ENCODE measurements at places on chromosomes 7 and 10. TPM values are rescaled to one million over a fixed set of nuclear protein-coding genes. Genes with fewer than 3 reads are reported as not detected.

DNA sequence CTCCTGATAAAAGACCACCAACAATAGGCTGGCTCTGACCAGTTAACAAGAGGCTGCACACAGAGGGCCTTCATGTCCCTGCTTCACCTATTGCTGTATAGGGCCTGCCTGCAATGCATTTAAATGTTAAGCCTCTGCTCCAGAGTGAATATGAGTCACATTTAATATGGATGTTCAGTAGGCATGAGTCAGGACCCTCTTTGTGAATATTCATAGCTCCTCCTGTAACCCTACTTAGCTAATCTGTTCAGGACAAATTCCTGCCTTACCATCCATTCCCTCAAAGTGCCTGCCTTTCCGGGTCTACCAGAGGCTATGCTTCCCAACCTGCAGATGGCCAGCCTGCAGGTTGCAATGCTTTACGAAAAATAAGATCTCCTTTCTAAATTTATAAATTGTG, 32.5 kb downstream of the ARHGAP22 start:
- no peak for DNase-seq
- no peaks in the 10 kb centered on the region for H3K36me3 ChIP-seq
- H3K4me1 ChIP-seq = no peaks in the 10 kb centered on the region
- no peak overlapping the region for H3K4me3 ChIP-seq
- no peak overlapping the region for H3K27ac ChIP-seq

- H3K36me3 ChIP-seq = peaks cover 8% of the 10 kb centered on the region
- H3K27me3 ChIP-seq = no peaks in the 10 kb centered on the region
- H3K4me3 ChIP-seq = no peak overlapping the region
- H3K27ac ChIP-seq = no peak overlapping the region
- no peak for DNase-seq
Measured at GRCh38 chr7:2603044-2603965, 28.5 kb upstream of the TTYH3 start.

GRCh38 chr10:97684866-97685394, 2.1 kb downstream of the AVPI1 start:
- peaks cover 18% of the 10 kb centered on the region for H3K4me1 ChIP-seq
- no peaks in the 10 kb centered on the region for H3K36me3 ChIP-seq
- H3K27me3 ChIP-seq = no peaks in the 10 kb centered on the region

DNA sequence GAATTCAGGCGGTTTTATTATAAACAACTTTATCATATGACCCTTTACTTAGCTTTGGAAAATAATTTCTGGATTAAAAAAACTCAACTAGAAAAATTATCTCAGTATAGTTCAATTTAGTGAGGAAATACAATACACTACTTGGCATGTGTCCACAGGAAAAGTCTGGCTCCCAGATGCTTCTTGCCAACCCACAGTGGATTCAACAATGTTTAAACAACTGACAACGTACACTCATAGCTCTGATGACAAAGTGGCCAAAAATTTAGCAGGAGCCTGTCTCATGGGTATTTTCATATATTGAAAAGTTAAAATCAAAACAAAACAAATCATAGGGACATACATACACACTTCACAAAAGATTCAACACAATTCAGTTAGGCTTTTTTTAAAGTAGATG, 158.8 kb downstream of the SKAP2 start:
- no peak overlapping the region for H3K4me3 ChIP-seq
- H3K27ac ChIP-seq = no peak overlapping the region
- no peaks in the 10 kb centered on the region for H3K4me1 ChIP-seq
- DNase-seq = peak; percentile 43
- no peaks in the 10 kb centered on the region for H3K27me3 ChIP-seq

GRCh38 chr7:114021135-114021534, 102.3 kb upstream of the PPP1R3A start:
- no peaks in the 10 kb centered on the region for H3K27me3 ChIP-seq
- no peak overlapping the region for H3K27ac ChIP-seq
- H3K4me3 ChIP-seq = no peak overlapping the region
- no peak for DNase-seq

- no peaks in the 10 kb centered on the region for H3K36me3 ChIP-seq
- H3K4me1 ChIP-seq = no peaks in the 10 kb centered on the region
- H3K4me3 ChIP-seq = no peak overlapping the region
- H3K27ac ChIP-seq = no peak overlapping the region
- no peaks in the 10 kb centered on the region for H3K27me3 ChIP-seq
Measured at GRCh38 chr7:35035511-35035961, 1.7 kb downstream of the DPY19L1 start.

GRCh38 chr7:98755138-98755898, 114.5 kb downstream of the TMEM130 start:
- H3K4me3 ChIP-seq = no peak overlapping the region
- no peaks in the 10 kb centered on the region for H3K36me3 ChIP-seq
- no peaks in the 10 kb centered on the region for H3K4me1 ChIP-seq
- no peak overlapping the region for H3K27ac ChIP-seq
- H3K27me3 ChIP-seq = no peaks in the 10 kb centered on the region

DNA sequence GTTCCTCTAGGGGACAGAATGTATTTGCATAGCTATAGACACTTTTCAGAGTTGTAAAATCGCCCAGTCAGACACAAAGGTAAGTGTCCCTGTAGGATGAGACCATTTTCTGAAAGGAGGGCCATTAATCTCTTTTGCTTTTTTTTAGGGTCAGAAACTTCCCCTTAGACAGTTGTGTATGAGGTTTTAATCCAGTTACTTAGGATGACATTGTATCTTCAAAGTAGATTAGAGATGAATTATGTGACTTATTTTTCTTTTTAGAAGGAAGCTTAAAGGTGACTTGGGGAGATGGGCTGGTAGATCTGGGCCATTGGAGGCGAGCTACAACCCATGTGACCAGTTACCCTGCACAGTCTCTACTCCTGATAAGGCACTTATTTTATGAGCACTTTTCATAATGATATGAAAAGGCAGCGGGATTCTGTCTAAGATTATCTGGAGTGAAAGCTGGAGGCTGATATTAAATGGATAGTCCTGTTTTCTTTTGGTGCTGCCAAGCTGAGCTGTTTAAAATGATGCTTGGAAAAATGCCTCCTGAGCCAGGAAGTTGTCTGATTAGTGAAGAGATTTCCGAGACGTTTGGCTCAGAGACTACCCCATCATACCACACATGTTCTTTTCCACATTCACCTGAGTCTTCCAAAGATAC, 264.3 kb downstream of the AUTS2 start:
- no peaks in the 10 kb centered on the region for H3K4me1 ChIP-seq
- no peaks in the 10 kb centered on the region for H3K27me3 ChIP-seq
- DNase-seq = no peak
- H3K36me3 ChIP-seq = no peaks in the 10 kb centered on the region

DNA sequence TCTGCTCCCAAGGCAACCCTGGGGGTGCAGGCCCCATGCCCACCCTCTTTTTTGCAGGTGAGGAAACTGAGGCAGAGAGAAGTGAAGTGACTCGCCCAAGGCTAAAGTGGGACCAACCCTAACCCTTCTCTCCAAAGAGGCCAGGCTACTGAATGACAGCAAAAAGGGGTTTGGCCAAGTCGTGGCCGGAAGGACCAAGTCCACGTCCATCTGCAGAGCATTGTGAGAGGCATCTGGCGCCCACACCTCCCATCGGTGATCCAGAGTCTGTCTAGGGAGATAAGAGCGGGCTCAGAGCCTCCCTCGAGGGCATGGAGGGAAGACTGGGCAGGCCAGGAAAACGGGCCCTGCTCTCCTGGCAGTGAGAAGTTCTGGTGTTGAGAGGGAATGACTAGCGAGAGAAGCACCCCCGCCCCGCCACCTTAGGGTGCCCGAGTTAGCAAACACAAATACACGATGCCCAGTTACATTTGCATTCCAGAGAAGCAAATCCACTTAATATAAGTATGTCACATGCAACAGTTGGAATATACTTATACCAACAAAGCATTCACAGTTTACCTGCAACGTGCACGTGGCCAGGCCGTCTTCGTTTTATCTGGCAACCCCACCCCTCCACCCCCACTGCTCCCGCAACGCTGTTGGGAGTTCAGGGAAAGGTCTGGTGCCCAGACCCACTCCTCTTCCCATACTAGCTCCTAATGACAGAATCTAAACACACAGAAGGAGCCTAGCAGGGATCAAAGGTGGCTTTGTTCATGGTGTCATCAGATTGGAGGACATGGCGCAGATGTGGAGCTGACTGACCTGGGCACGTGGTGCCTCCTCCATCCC, 124.9 kb downstream of the OAT start:
- no peak overlapping the region for H3K4me3 ChIP-seq
- H3K36me3 ChIP-seq = no peaks in the 10 kb centered on the region
- no peak for DNase-seq
- H3K27ac ChIP-seq = no peak overlapping the region
- H3K4me1 ChIP-seq = no peaks in the 10 kb centered on the region

GRCh38 chr10:91410638-91411371, 661 bp downstream of the HECTD2 start:
- no peaks in the 10 kb centered on the region for H3K4me1 ChIP-seq
- no peaks in the 10 kb centered on the region for H3K36me3 ChIP-seq
- peak overlapping the region; percentile 100 for H3K27ac ChIP-seq
- H3K4me3 ChIP-seq = peak overlapping the region; percentile 88

DNA sequence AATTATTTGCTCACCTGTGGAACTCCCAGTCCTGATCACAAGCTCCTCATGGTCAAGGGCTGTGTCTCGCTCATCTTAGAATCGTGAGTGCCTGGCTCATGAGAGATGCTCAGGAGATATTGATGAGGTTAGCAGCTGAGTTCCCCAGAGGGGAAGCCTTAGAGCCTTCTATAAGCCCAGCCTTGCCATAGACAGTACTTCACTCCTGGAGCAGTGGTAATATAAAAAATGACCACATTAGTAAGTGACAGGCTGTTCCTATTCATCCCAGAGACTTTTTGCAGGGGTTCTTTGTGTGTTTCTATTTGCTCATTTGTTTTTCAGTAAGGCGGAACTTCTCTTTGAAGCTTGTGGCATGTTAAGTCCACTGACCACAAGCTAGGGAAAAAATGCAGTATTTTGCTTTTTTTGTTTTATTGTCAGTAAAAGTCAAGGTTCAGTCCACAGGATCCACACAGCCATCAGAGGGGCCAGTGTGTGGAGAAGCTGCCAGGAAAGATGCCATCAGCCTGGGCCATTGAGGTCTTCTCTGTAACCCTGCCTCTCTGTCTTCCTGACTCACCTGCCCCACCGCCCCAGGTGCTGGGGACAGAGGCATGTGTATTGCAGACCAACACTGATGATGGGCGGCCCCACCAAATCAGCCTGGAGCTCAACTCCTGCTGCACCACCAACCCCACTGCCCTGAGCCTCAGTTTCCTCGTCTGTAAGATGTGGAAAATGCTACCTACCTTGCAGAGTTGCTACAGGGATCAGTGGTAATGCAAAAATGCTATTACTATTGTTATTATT, 36.4 kb upstream of the JCAD start:
- no peak for DNase-seq
- no peak overlapping the region for H3K27ac ChIP-seq
- H3K4me3 ChIP-seq = no peak overlapping the region
- H3K27me3 ChIP-seq = no peaks in the 10 kb centered on the region

GRCh38 chr10:84176836-84177474, 3.4 kb downstream of the GPR15LG start:
- H3K27me3 ChIP-seq = no peaks in the 10 kb centered on the region
- no peak overlapping the region for H3K27ac ChIP-seq
- DNase-seq = no peak
- H3K4me1 ChIP-seq = no peaks in the 10 kb centered on the region

DNA sequence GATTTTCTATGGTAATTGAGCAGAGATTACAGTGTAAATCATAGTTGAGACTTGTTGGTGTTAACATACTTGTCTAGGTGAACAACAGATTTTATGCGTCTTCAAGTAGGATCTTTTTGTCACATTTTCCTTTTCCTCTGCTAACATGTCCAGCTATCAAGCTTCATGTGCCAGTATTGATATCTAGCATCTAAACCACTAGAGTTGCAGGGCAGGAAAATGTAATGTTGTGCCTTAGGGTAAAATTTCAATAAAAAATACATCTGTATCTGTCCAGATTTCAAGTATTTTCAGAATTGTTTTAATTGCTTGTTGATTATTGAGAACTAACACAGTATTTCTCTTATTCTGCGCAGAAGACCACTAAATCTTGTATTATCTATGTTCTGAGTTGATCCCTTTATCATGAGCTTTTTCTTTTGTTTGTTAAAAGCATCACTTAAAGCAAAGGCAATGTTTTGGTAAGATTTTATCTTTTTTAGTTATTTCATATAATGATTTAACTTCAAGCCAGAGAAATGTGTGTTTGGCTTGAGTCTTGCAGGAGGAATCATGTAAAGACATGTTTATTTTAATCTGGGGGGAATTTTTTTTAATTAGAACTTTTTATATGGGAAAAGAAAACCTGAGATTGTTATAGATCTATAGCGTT, 16.5 kb downstream of the BICC1 start:
- no peaks in the 10 kb centered on the region for H3K36me3 ChIP-seq
- H3K4me1 ChIP-seq = no peaks in the 10 kb centered on the region
- H3K27ac ChIP-seq = no peak overlapping the region
- no peak for DNase-seq

DNA sequence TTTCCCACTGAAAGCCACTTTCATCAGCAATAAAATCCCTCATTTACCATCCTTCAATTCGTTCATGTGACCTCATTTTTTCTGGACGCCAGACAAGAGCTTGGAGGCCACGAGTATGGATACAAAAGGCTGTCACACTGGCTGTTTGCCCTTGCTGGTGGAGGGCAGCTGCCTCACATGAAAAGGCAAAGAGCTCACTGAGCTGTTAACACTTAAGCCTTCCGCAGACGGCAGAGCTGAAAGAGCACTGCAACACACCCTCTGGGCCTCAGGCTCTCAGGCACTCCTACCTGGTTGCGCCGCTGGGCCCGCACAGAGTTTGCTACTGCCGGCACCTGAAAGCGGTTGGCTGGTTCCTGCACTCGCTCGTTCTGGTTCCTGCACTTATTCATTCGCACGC, 193.5 kb downstream of the CFTR start:
- H3K4me1 ChIP-seq = no peaks in the 10 kb centered on the region
- no peak overlapping the region for H3K4me3 ChIP-seq
- H3K27me3 ChIP-seq = no peaks in the 10 kb centered on the region
- no peaks in the 10 kb centered on the region for H3K36me3 ChIP-seq

DNA sequence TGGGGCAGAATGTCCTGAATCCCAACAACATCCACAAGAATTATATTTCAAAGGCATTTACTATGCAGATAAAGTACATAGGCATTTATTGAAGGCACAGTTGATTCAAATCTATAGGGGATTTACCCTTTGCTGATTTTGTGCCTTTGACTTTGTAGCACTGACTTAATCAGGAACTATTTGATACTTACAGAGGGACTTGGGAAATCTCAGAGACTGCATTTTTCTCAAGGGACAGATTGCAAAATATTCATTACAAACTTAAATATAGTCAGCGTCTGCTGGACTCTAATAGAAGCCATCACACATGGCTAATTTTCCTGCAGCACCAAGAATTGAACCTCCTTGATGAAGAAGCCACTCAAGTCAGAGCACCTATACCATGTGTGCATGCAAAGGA, 44.9 kb downstream of the FAS start:
- H3K27ac ChIP-seq = no peak overlapping the region
- H3K4me3 ChIP-seq = no peak overlapping the region
- H3K4me1 ChIP-seq = peaks cover 3% of the 10 kb centered on the region
- H3K27me3 ChIP-seq = no peaks in the 10 kb centered on the region
- DNase-seq = no peak
- no peaks in the 10 kb centered on the region for H3K36me3 ChIP-seq

The CPA5 gene
- not detected for total RNA-seq

The NPSR1 gene
- not detected for total RNA-seq

The PEX1 gene
- total RNA-seq = 17.3 TPM

The NKX1-2 gene
- 0.14 TPM for total RNA-seq

The RHOBTB1 gene
- total RNA-seq = 4.9 TPM

The FGF8 gene
- 1.2 TPM for total RNA-seq

The POLD2 gene
- 53.1 TPM for total RNA-seq

All from prostate gland (tissue), 2 donors.